Fibroblast of the aortic adventitia (primary cell): ENCODE measurements at places on chromosomes 12 and 14.

DNA sequence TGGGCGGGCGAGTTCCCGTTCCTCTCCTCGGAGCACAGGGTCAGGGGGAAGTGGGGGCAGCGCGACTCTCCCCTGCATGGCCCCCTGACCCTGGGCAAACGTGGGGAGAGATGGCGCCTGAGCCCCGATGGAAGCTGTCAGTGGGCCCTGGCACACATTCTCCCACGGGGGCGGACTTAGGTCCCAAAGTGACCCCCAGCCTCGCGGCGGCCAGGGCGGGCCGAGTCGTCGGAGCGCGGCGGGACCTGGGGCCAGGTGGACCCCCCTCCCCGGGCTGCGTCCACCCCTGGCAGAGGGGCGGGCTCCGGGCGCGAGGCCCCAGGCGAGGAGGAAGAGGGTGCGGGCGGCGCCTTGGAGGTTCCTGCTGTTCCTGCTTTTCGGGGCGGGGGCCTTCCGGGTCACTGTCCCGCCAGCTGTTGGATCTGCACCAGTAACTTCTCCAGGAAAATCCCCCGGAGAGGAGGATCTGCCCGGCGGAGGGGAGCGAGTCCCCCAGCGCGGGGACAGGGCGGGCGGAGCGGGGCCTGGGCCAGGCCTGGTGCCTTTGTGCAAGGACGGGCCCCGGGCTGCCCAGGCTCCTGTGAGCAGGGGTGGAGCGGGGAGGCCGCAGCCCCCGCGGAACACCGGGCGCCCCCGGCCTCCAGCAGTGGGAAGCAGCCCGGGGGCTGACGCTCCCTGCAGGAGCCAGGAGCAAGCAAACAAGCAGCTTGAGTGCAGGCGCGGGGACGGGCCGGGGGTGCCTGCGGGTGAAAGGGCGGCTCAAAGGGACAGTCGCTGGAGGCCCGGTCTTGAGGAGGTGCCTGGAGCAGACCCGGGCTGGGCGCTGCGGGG is 15.3 kb downstream of the TNFAIP2 start:
- DNase-seq: no peak

DNA sequence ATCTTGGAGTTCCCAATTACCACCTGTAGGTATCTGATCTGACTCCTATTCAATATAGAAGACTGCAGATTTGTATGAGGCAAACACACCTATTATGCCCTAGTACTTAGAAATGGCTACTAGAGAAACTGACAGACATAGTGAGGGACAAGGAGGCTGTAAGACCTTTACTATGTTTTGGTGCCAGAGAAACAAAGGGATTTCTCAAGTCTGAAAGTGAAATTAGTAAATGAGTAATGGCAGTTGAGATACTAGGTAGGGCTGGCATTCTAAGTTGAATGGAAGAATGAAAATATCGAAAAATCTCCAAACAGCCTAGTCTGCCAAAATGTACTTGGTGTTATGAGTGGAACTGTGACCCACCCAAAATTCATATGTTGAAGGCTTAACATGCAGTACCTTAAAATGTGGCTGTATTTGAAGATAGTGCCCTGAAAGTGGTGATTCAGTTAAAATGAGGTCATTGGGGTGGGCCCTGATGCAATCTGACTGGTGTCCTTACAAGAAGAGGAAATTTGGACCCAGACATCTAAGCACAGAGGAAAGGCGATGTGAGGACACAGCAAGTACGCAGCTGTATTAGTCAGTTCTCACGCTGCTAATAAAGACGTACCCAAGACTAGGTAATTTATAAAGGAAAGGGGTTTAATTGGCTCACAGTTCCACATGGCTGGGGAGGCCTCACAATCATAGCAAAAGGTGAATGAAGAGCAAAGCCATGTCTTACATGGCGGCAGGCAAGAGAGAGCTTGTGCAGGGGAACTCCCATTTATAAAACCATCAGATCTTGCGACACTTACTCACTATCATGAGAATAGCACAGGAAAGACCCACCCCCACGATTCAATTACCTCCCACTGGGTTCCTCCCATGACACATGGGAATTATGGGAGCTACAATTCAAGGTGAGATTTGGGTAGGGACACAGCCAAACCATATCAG is 127.0 kb downstream of the APAF1 start:
- no peak for DNase-seq

DNA sequence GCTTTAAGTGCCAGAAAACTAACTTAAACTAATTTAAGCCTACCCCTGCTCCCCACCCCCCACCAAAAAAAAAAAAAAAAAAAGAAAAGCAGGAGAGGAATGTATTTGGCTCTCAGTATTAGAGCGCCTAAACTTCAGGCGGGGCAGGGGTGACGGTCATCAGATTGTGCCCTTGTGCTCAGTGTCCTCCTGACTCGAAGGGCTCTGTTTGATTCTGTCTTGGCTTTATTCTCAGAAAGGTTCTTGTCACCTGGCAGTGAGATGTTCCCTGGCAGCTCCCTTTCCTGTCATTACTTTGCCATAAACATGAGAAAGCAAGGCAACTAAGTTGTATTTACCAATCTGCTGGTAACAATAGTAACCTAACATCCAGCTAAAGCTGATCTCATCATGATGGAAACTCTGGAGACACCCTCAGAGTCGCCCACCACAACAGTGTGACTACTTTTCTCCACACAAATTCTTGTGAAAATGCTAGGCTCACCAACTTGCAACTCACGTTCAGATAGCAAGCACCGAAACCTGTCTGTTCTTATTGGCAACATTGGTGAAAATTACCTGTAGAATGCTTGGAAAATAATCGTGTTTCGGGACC is 39.0 kb upstream of the WNK1 start:
- DNase-seq: no peak

DNA sequence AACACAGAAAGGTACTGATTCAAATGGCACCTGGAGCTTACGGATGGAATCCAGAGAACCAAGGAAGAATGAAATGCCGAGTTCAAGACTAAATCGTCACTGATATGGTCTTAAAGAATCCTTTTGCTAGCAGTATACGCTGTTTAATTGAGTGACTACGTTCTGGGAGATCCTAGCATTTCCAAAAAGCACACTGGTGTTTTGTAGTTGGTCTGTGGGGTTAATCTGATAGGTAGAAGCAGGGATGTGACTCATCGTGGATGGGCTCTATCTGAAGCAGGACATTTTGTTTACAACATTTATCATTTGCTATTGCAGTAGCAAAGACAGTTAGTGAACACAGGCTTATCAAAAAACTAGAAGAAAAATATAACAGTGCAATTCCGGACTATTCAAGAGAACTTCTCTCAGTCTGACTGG is 169.2 kb upstream of the HMGA2 start:
- peak; percentile 59 for DNase-seq

DNA sequence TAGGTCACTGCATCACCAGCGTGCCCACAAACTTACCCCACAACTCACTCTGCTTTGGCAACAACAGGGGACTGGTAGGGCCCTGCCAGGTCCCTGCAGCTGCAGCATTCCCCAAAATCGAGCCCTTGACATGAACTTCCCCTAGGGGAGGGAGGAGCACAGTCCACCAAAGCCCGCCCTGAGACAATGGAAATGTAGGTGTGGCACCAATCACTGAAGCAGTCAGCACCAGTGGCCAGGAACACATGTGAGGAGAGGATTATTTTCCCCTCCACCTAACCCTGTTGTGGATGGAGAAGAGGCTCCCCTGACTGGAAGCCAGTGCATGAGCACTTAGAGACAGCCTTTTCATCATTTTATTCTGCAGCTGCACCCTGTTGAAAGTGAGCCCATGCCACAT is 573.8 kb downstream of the SOX5 start:
- DNase-seq: no peak

- no peak for DNase-seq
Measured at GRCh38 chr14:101918065-101918989, 46.0 kb upstream of the DYNC1H1 start.

DNA sequence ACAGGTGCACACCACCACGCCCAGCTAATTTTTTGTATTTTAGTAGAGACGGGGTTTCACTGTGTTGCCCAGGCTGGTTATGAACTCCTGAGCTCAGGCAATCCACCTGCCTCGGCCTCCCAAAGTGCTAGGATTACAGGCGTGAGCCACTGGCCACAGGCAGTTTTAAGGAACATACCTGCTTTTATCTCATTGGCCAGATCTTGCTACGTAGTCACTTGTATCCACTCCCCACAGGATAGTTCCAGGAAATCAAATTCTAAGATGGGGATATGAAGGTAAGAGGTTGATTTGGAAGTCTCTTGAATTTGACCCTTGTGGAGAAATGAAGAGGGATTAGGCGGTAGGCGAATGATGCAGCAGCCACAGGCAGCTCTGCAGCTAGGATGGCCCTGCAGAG is 8.8 kb upstream of the PLEKHG6 start:
- DNase-seq: no peak

GRCh38 chr12:57844709-57845477 is 1.6 kb downstream of the CTDSP2 start:
- DNase-seq: peak; percentile 93

- DNase-seq: peak; percentile 87
Measured at GRCh38 chr12:93622485-93622884, 50.0 kb downstream of the SOCS2 start.

- peak; percentile 43 for DNase-seq
Measured at GRCh38 chr12:116955382-116956021, 44.8 kb downstream of the FBXW8 start.

- no peak for DNase-seq
Measured at GRCh38 chr12:97164936-97165335, 257.9 kb downstream of the NEDD1 start.

GRCh38 chr12:52217223-52217622 is 15.8 kb upstream of the KRT7 start:
- DNase-seq: no peak
